ENCODE measurements at places on chromosomes 1 and 21. TPM values are rescaled to one million over a fixed set of nuclear protein-coding genes. Genes with fewer than 3 reads are reported as not detected.
A peak's percentile ranks its signal among the peaks of the same experiment; 100 is the strongest.

DNA sequence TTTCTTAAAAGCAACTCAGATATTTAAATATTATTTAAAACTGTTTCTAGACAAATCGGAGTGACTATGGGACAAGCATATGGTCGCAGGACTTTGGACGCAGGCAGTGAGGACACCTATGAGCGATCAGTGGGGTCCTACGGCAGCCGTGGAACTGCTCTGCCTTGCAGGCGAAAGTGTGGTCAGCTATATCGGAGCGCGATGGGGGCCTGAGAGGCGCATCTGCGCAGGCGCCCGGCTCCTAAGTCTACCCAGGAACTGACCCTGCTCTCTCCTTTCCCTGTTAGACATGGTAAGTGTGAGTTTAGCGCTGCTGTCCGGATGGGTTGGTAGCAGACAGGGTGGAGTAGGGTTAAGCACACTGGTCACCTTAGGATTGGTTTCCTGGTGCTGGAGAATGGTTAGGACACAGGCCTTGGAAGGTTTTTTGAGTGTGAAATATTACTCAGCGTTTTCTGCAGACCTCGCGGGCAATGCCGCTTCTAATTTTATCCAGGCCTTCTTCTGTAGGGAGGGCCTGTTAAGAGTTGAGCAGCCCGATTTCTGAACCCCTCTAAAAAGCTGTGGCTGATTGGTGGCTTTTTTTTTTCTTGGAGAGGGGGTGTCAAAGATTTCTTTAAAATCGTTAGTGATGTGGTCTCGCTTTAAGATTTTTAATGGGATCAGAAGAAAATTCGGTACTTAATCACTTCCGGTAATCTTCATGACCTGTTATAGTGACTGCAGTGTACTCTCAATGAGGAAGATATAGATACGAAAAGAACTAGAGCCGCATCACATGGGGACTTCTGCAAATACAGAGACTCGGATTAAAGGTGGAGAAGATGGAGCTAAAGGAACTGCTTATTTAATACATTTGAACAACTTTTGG, at the start of gene RABGGTB:
Gene RABGGTB (plus strand): TSS at position 274 of the 871 bp plus-strand sequence. CDS start 16 bp downstream, at position 290.
- peak; percentile 96 for DNase-seq

LCE1D gene
- not detected for total RNA-seq

C1orf87 gene
- total RNA-seq, result 7.4 TPM

GRCh38 chr1:175749075-175749474, 5.7 kb upstream of the TNR start:
- DNase-seq, result no peak

BSND gene
- not detected for total RNA-seq

GRCh38 chr1:58904299-58905125, 120.7 kb upstream of the JUN start:
- no peak for DNase-seq

DNA sequence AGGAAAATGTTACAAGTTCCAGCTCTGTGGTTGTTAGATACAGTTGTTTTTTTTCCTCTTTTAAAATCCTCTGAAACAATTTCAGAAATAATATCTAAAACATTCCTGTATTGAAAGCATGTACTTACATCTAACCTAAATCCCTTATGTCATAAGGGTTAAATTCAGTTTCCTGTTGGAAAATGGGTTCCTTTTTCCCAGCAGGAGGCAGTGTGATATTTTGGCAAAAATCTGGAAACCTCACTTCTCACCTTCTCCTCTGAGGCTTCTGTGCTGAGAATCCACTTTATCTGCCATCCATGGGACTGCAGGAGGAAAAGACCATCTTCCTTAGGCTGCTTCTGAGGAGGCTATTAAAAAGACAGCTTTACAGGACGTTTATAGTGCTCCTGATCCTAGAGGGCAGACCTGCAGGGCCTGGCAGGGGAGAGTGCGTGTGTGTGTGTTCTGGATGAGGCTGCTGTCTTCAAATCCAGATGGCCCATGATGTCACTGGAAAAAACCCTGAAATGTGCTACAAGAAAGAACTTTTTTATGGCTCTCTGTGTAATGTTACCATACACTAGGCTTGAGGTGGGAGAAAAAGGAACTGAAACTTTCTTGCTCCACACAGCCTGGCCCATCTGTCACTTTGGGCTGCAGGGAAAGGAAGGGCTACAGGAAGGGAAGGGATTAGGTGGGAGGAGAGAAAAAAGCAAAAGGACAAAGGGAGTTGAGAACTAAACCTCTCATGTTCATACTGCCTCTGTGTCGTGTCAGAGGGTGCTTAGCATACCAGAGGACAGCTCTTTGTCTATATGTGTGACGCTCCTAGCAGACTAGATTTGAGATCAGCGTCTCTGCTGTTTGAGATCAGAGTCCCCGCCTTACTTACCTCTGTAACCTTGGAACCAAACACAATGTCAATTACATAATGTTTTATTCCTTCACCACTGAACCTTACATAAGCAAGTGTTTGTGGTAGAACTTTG, 379.2 kb upstream of the SPAG17 start:
- no peak for DNase-seq

DNA sequence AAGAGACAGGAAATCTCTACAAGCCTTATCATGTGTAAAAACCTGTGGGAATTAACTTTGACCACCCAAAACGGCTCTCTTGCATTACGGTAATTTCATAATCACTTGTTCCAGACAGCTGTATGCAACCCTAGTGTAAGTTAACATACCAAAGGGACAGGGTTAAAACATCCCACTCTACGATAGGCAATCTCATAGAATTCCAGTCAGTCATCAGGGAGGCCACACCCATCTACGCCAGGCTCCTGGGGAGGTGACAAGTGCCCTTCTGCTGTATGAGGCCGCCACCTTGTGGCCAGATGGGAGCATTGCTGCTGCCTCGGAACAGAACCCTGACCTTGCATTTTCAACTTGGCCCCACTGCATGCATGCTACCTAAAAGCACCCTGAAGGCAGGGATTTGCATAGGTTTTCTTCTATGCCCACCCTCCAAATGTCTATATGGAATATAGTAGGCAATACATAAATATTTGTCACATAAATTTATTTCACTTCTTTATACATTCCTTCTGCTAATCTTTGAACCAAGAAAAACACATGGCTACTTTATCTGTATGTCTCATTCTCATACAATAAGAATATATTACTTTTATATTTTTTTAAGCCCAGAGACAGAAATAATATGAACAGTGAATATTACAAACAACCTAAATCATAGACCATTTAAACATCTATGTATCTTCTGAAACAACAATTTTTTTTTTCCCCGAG, 12.6 kb downstream of the HSF2BP start:
- DNase-seq, result peak; percentile 92

- peak; percentile 94 for DNase-seq
Measured at GRCh38 chr1:54581621-54582035, 33.6 kb downstream of the ACOT11 start.

Data from lower lobe of right lung (tissue), 2 donors.